Heart left ventricle (tissue), 16 donors: ENCODE measurements at places on chromosomes 1 and 21. TPM values are rescaled to one million over a fixed set of nuclear protein-coding genes. Genes with fewer than 3 reads are reported as not detected.
A peak's percentile ranks its signal among the peaks of the same experiment; 100 is the strongest.

- DNase-seq, result no peak
Measured at GRCh38 chr1:1069711-1070676, 4.1 kb downstream of the RNF223 start.

DNA sequence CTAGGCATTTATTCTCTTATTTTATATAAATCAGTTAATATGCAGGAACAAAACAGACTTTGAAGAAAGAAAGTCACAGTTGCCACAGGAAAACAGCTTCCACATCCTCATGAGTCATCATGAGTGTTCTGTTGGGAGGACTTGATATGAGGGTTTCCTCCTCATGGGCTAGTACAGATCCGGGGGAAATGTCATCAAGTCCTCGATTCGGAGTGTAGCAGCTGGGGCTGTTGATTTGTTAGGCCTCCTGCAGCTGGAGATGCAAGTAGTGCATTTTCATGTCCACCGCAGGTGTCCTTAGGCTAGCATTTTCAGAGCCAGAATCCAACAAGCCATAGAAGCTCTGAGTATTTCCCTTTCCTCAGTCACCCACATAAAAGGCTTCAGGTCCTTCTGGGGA lies 36.7 kb downstream of the ADAM30 start:
- DNase-seq, result no peak

- peak; percentile 90 for DNase-seq
Measured at GRCh38 chr1:153945795-153946621, 510 bp downstream of the DENND4B start.

DNA sequence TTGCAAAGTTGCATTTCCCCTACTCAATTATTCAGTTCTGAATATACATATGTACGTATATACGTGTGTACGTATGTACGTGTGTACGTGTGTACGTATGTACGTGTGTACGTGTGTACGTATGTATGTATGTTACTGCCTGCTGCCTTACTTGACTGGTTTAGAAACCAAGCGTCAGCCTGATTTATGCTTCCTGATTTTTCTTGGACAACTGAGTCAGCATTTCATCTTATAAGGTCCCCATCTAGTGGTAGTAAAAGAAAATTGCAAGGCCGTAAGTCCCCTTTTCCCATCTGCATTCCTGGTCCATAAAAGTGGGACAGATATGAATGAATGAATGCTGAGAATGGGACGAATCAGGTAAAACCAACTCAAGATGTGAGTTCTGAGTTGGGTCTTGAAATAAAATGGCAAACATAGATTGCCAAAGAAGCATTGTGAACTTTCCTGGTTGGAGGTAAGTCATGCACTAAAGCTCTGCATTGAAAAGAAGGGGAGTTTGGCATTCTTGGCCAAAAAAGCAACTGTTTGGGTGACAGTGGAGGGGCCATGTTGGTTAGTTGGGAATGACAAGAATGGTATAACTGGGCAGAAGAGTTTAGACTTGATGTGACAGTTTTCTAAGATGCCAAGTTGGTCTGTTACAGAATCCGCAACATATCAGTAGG lies 76.4 kb upstream of the DNAH14 start:
- DNase-seq, result no peak

DNA sequence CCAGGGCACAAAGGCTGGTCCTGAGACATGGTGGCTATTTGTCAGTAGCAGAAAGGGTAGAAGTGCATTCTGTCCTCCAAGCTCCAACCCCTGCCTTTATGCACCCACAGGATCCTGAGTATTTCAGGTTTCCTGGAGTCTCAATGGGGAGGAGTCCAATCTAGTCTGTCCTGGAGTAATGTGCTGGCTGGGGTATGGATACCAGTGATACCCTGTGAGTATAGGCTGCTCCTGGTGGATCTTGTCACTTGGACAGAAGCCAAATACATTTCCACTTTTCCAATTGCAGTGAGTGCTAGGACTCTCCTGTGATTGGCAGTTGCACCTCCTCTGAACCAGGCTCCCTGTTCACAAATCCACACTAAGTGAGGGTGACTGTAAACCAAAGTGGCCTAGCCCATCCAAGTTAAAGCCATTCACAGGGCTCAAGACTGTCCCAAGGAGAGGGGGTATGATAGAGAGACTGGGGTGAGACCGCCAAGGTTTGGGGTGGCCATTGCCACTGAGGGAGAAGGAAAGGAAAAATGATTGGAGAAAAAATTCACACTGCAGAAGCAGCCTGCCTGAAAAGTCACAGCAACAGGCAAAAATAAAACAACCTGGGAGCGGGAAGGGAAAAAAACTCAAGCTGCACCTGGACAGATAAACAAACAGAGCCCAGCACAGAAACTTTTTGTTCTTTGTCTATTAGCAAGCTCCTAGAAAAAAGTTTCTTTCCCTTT lies 163.4 kb upstream of the ETV3 start:
- DNase-seq, result no peak

GRCh38 chr1:231480008-231480407 lies 48.5 kb upstream of the TSNAX start:
- DNase-seq, result no peak

GRCh38 chr1:31805318-31805717 lies 10.5 kb downstream of the SPOCD1 start:
- no peak for DNase-seq

DNA sequence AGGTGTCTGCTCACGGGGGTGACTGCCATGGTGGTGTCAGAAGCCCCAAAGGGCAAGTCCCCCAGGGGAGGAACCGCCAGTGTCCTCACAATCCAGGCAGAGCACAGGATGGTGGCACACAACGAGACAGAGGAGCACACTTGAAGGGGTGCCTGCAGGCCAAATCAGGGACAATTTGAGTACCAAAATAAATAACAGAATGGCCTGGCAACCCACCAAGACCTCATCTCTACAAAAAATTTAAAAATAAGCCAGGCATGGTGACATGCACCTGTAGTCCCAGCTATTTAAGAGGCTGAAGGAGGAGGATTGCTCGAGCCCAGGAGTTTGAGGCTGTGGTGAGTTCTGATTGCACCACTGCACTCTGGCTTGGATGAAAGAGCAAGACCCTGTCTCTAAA lies 38.2 kb downstream of the TIAM1 start:
- no peak for DNase-seq

- no peak for DNase-seq
Measured at GRCh38 chr1:35947547-35947946, 16.6 kb downstream of the AGO3 start.

- DNase-seq, result no peak
Measured at GRCh38 chr1:3467096-3468036, 12.9 kb downstream of the ARHGEF16 start.

- no peak for DNase-seq
Measured at GRCh38 chr1:183989604-183990003, 47.9 kb downstream of the COLGALT2 start.

DNA sequence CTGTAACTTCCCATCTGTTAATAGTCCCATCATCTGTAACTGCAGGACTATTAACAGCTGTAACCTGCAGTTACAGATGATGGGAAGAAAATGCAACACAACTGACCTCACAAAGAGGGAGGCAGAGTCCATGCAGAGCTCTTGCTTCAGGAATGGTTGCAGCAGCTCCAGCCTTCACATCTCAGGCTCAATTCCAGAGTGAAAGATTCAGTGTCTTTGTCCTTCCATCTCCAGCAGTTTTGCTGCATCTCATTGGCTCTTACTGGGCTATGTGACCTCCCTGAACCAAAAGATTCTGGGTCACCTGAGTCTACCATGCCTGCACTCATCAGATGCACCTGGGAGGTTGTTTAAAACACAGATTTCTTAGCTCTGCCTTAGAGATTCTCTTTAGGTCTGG lies 686.7 kb downstream of the MATN1 start:
- no peak for DNase-seq

DNA sequence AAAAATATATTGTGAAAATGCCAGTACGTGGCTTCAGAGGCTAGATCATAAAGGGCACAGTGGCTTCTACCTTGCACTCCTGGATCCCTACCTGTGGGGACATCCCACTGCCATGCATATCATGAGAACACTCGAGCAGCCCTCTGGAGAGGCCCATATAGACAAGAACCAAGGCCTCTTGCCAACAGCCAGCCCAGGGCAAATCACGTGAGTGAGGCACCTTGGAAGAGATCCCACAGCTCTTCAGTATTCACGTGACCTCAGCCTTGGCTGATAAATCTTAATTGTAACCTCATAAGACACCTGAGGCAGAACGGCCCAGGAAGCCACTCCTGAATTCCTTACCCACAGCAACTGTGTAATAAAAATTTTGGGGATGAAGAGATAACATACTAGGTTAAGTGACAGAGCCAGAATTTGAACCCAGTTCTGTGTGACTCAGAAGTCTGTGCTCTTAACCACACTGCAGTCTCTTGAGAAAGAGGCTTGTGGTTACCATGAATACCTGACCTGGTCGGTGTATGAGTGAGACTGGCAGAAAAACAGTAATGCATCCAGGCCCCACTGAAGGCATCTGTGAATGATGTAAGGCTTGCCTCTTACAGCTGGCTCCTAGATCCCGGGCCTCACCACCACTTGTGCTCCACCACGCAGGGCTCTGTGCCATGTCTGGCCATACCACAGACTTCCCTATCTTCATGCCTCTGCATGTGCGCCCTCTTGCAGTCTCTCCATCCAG lies 6.9 kb upstream of the A3GALT2 start:
- DNase-seq, result peak; percentile 61

CRP gene
- 0.35 TPM for total RNA-seq

SNX7 gene
- total RNA-seq, result 15.0 TPM

FLG2 gene
- not detected for total RNA-seq

SEC16B gene
- total RNA-seq, result 2.7 TPM

FCRL5 gene
- total RNA-seq, result 0.07 TPM

IGSF3 gene
- 8.4 TPM for total RNA-seq

TMEM200B gene
- total RNA-seq, result 0.89 TPM

KRTAP19-3 gene
- total RNA-seq, result not detected
